Mesenchymal stem cell (in vitro differentiated cells and primary cell): ENCODE measurements at places on chromosomes 16 and 17.

GRCh38 chr17:58446086-58446485 lies 28.8 kb upstream of the RNF43 start:
- DNase-seq, result no peak

DNA sequence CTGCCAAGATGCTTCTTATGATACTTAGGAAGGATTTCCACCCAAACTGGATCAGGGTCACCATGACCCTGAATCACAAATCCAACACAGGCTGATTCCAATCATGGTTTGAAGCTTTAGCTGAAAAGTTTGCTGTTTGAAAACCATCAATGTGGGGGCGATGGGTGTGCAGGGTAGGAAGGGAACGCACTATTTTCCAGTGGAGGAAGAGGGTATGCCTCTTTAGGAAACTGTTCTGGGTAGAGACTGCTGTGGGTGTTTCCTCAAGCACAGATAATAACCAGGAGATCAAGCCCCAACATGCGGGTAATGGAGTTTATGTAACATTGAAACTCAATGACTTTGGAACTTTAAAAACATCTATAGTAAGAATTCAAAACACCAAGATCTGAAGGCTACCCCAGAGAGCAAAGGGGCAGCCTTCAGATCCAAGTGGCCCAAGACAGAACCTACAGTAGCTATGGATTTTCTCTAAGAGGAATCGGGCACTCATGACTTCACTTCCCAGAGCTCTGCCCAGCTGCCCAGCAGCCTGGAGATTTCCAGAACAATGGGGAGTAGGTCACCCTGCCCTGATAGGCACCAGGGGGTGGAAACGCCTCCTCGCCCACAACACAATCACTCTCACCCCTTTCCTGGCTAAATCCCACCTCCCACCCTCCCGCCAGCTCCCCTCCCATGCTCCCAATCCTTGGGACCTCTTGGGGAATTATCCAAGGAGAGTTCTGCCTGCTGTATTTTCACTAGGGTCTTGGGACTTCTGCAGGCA lies 22.8 kb downstream of the TRIM25 start:
- no peak for DNase-seq

GRCh38 chr17:71084838-71085237 lies 915.5 kb downstream of the KCNJ2 start:
- DNase-seq, result no peak

- DNase-seq, result no peak
These were observed 4.8 kb downstream of the SLC38A7 start for GRCh38 chr16:58679763-58680162.

DNA sequence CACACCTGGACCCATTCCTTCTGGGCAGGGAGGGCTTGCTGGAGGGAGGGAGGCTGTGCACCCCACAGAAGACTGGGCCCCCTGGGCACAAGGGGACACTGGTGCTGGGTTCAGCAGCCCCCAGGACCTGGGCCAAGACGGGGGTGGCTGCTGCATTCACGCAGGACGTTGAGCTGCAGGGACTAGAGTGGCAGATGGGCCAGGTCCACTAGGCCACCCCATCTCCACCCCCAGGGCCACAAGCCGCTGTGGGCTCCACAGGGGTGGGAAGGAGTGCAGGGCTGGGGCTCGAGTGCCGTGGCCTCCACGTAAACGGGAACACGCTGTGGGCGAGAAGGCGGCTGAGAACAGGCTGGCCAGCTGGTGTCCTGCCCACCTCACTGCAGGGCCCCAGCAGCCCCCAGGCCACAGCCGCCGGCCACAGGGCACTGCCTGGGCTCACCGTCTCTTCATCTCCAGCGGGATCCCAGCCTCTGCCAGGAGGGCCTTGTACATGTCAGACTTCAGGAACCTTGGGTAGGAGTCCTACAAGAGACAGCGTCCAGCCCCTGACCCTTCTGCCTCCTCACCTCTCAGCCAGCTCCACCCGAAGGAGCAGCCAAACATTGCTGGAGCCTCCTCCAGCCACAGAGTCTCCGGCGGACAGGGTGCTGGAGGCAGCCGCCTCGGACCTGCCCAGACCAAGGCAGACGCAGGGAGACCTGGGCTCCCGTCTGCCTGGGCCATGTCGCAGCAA lies 6.5 kb downstream of the RGS11 start:
- DNase-seq, result no peak
